ENCODE measurements at places on chromosomes 2 and 18. TPM values are rescaled to one million over a fixed set of nuclear protein-coding genes. Genes with fewer than 3 reads are reported as not detected.

GRCh38 chr2:231334179-231334930 lies 61.2 kb upstream of the B3GNT7 start:
- no peak for DNase-seq
- H3K27me3 ChIP-seq: no peaks in the 10 kb centered on the region
- no peak overlapping the region for H3K4me3 ChIP-seq
- H3K27ac ChIP-seq: no peak overlapping the region
- H3K4me1 ChIP-seq: no peaks in the 10 kb centered on the region
- H3K36me3 ChIP-seq: peaks cover 27% of the 10 kb centered on the region

GRCh38 chr2:128511731-128512378 lies 193.2 kb upstream of the HS6ST1 start:
- DNase-seq: no peak
- H3K36me3 ChIP-seq: no peaks in the 10 kb centered on the region
- H3K27ac ChIP-seq: no peak overlapping the region
- no peaks in the 10 kb centered on the region for H3K4me1 ChIP-seq

DNA sequence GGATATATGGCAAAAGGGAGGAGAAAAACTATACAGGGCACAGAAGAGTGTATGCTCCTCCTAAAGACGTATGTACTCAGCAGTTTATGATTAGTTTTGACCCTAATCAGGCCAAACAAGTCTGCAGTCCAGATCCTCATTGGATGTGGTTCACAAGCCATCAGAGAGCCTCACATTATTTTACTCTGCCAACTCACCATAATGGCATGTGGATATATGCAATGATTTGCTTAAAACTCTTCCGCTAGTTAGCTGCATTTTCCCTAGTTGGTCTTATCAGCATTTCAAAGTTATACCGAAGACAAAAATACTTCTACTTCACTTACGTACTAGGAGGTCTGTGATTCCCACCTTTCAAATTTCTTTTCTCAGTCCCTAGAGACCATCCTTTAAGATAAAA lies 198.4 kb downstream of the CMPK2 start:
- H3K36me3 ChIP-seq: no peaks in the 10 kb centered on the region
- H3K4me1 ChIP-seq: no peaks in the 10 kb centered on the region
- no peaks in the 10 kb centered on the region for H3K27me3 ChIP-seq
- no peak overlapping the region for H3K27ac ChIP-seq
- no peak for DNase-seq

- H3K27me3 ChIP-seq: no peaks in the 10 kb centered on the region
- H3K4me3 ChIP-seq: no peak overlapping the region
- H3K36me3 ChIP-seq: peaks cover 17% of the 10 kb centered on the region
- no peak overlapping the region for H3K27ac ChIP-seq
- peaks cover 7% of the 10 kb centered on the region for H3K4me1 ChIP-seq
- DNase-seq: no peak
Measured at GRCh38 chr18:13712400-13713131, 13.8 kb downstream of the FAM210A start.

GRCh38 chr2:75018162-75018561 lies 59.7 kb downstream of the POLE4 start:
- DNase-seq: no peak
- no peaks in the 10 kb centered on the region for H3K4me1 ChIP-seq
- no peak overlapping the region for H3K27ac ChIP-seq
- H3K27me3 ChIP-seq: no peaks in the 10 kb centered on the region

DNA sequence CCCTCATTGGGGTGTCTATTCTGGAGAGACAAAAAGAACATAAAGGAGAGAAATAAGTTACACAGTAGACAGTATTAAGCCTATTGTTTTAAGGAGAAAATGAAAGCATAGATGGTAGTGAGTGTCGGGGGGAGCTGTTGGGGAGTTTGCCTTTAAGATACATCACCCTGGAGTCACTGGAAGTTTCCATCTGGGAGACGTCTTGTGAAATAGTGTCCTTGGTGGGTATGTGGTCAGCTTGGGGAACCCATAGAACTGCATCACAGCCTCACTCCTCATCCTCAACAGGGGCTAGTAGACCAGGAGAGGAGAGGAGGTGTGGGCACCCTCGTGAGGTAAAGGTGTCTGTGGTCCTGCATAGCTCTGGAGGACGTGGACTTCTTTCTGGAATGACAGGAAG lies 60.6 kb downstream of the RNF144A start:
- no peak for DNase-seq
- no peaks in the 10 kb centered on the region for H3K27me3 ChIP-seq
- no peak overlapping the region for H3K27ac ChIP-seq

Gene MC5R
- total RNA-seq: not detected

Gene TFPI
- 5.8 TPM for total RNA-seq

DNA sequence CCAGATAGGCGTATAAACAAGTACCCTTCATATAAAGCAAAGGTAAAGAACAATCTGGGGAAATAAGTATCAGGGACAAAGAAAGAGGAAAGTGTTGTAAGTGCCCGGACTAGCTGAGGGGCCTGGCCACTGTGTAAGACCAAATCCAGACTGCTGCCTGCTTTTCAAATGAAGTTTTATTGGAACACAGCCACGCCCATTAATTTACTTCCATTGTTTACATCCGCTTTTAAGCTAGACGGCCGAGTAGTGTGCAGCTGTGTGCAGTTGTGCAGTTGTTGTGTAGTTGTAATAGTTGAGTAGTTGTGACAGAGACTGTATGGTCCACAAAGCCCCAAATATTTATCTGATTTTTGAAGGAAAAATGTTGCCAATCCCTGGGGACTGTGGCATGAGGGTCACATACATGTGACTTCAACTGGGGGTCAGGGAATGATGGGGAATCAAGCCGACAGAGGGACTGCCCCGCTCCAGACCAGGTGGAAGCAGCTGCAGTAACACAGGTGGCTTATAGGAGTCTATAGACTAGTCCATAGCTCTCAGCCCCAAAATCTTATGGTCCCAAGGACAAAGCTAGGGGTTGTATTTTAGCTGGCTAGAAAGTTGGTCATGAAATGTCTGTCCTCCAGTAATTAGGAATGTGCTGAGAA lies 30.0 kb downstream of the FHL2 start:
- peaks cover 51% of the 10 kb centered on the region for H3K36me3 ChIP-seq
- no peak overlapping the region for H3K27ac ChIP-seq

DNA sequence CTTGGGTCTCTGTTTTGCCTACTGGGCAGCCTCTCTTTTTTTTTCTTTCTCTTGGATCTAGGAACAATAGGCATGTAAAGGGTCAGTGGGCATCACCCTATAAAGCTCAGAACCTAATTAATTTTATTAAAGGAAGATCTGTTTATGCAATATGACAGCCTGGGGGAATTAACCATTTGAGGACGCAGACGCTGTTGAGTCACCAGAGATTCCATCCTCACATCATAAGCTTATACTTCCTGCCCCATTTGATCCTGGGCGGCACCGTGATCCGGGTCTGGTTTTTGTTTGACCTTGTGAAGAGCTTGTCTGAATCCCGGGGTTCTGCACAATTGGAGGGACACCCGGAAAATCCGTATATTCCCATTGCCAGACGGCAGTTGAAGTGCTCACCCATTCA lies 16.8 kb upstream of the BCL11A start:
- H3K27me3 ChIP-seq: peaks cover 2% of the 10 kb centered on the region
- DNase-seq: no peak
- H3K4me1 ChIP-seq: peaks cover 3% of the 10 kb centered on the region
- no peak overlapping the region for H3K27ac ChIP-seq

DNA sequence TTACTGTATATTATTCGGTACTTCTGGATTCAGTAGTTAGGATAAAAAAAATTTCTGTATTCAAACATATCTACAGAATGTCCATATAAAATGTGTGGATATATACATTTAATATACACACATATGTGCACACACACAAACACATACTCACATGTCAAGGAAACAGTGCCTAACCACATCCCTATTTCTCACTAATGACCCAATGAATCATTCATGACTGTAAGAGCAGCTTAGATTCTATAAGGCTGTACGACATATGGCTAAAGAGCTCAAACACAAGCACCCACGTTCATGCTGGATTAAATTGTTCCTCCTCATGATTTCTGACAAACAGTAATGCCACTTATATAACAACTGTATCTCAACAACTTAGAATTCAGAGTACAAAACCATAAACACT lies 457.3 kb downstream of the ADCYAP1 start:
- no peaks in the 10 kb centered on the region for H3K27me3 ChIP-seq
- DNase-seq: no peak
- no peak overlapping the region for H3K4me3 ChIP-seq

- H3K36me3 ChIP-seq: no peaks in the 10 kb centered on the region
- no peaks in the 10 kb centered on the region for H3K4me1 ChIP-seq
- H3K27ac ChIP-seq: no peak overlapping the region
Measured at GRCh38 chr2:223989856-223990232, 32.6 kb downstream of the MRPL44 start.

- no peaks in the 10 kb centered on the region for H3K36me3 ChIP-seq
- H3K27me3 ChIP-seq: no peaks in the 10 kb centered on the region
- H3K4me3 ChIP-seq: no peak overlapping the region
- no peak overlapping the region for H3K27ac ChIP-seq
- H3K4me1 ChIP-seq: no peaks in the 10 kb centered on the region
- no peak for DNase-seq
Measured at GRCh38 chr18:48590678-48591077, 51.8 kb downstream of the CTIF start.

Gene VPS4B
- total RNA-seq: 54.4 TPM

DNA sequence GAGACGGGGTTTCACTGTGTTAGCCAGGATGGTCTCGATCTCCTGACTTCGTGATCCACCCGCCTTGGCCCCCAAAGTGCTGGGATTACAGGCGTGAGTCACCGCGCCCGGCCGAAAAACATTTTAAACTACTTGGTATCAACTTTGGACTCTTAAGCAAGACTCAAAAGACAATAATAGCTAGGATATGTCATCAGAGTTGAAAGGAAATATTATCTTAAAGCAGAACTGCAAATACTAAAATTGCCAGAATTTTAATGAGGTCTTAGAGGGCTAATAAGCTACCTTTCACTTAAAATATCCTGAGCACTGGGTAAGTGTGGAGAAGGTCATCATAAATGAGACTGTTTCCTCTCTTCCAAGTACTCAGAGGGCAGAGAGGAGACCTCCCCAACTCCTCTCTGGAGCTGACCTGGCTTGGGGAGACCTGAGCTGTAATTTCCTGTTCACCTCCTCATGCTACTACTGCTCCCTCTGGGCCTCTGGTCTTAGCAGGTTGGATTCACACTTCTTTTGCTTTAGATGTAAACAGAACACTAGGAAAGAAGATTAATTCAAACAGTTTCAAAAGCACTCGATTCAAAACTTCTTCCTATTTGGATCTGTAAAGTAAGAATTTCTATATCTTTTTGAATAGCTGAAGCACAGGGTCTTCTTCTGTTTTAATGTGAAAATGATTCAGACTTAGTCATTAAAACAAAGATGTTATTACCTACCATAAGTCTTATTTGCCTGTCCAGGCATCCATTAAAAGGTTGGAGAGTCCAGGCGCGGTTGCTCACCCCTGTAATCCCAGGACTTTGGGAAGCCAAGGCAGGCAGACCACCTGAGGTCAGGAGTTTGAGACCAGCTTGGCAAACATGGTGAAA lies 16.5 kb downstream of the CNRIP1 start:
- H3K36me3 ChIP-seq: no peaks in the 10 kb centered on the region
- H3K4me3 ChIP-seq: no peak overlapping the region
- no peaks in the 10 kb centered on the region for H3K4me1 ChIP-seq
- no peak for DNase-seq
- no peaks in the 10 kb centered on the region for H3K27me3 ChIP-seq

DNA sequence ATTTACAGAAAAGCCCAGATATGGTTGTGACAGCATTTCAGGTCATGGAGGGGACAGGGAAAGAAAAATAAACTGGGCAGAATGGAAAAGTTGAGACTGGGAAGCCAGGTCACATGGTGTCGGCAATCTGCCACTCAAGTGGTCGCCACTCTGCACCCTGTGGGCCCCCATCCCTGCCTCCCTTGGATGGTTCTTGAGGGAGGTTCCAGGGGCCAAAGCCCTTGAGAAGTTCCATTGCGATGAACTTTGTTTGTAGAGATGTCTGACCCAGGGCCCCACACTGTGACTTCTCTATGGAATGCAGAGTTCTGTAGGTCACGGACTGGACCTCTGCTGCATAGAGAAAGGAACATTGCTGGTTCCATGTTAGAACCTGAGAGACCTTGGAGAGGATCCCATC lies 105.7 kb upstream of the SLC14A2 start:
- no peaks in the 10 kb centered on the region for H3K27me3 ChIP-seq
- DNase-seq: no peak
- no peaks in the 10 kb centered on the region for H3K4me1 ChIP-seq
- H3K27ac ChIP-seq: no peak overlapping the region

GRCh38 chr2:30688956-30689401 lies 118.3 kb downstream of the CAPN13 start:
- H3K4me1 ChIP-seq: no peaks in the 10 kb centered on the region
- H3K4me3 ChIP-seq: no peak overlapping the region
- no peak overlapping the region for H3K27ac ChIP-seq

- no peaks in the 10 kb centered on the region for H3K27me3 ChIP-seq
- no peaks in the 10 kb centered on the region for H3K4me1 ChIP-seq
- peaks cover 3% of the 10 kb centered on the region for H3K36me3 ChIP-seq
Measured at GRCh38 chr2:222738312-222738711, 66.9 kb downstream of the MOGAT1 start.

DNA sequence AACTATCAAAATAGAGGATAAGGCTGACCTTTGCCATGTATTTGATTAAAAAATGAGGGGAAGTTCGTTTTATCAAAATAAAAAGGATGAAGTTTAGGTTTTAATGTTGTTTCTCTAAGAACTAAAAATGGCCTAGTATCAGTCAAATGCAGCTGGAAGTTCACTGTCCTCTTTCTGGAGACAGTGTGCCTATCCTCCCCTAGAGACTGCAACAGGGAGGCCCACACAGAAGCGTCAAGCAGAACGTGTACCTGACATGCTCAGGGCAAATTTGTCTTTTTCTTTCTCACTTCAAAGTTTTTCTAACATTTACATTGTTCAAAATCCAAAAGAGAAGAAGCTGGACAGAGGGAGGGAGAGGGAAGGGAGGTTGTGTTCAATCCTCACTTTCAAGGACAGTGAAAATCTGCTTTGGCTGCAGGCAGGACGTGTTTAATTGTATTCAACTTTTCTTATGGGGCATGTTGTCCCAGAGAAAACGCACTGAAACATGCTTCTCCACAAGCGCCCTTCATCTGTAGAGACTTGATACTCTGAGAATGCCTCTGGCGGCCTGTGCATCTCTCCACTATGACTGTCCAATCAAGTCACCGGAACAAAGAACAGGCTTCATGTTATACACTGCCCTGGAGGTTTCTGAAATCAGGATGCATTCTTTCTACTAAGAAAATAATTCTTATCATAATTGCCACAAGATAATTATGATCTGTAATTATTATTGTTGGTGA lies 65.1 kb downstream of the FAM210A start:
- H3K36me3 ChIP-seq: peaks cover 1% of the 10 kb centered on the region
- DNase-seq: no peak
- H3K4me1 ChIP-seq: no peaks in the 10 kb centered on the region
- H3K27ac ChIP-seq: no peak overlapping the region

DNA sequence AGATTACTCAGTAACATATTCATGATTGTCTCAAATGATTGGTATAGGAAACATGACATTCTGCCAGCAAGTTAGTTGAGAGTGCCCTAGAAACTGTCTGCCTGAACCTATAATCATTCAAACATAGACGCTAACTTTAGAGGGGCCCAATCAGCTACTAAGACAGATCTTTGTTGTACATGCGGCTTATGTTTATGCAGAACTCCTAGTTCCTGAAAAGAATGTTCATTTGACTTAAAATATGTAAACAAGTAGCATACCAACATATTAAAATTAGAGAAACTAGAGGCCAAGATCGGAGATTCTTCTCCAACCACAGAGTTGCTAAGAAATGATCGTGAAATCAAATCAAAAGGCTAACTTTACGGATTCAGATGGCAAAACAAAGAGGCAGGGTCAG lies 4.2 kb upstream of the METAP1D start:
- no peak for DNase-seq
- H3K4me1 ChIP-seq: no peaks in the 10 kb centered on the region
- H3K4me3 ChIP-seq: no peak overlapping the region
- no peak overlapping the region for H3K27ac ChIP-seq

Gene FBLN7
- 1.4 TPM for total RNA-seq

Gene RPRM
- total RNA-seq: 38.4 TPM

Gene HOXD8
- total RNA-seq: not detected

Data from H9 (cell line).